ENCODE measurements at places on chromosomes 3 and 15. TPM values are rescaled to one million over a fixed set of nuclear protein-coding genes. Genes with fewer than 3 reads are reported as not detected.

Gene PLA1A
- polyA plus RNA-seq, result 8.5 TPM

Gene SEMA3B
- 75.2 TPM for polyA plus RNA-seq

Gene TMEM266
- 11.6 TPM for polyA plus RNA-seq

Gene TIMP4
- 0.99 TPM for polyA plus RNA-seq

GRCh38 chr3:195198426-195199346 lies 72.3 kb downstream of the XXYLT1 start:
- DNase-seq, result no peak

GRCh38 chr3:71784201-71784913 lies 591 bp downstream of the PROK2 start:
- DNase-seq, result no peak

- DNase-seq, result no peak
Observed at GRCh38 chr3:87145553-87145952, 81.6 kb upstream of the CHMP2B start.

GRCh38 chr3:159528251-159528895 lies 460.3 kb upstream of the IL12A start:
- DNase-seq, result no peak

DNA sequence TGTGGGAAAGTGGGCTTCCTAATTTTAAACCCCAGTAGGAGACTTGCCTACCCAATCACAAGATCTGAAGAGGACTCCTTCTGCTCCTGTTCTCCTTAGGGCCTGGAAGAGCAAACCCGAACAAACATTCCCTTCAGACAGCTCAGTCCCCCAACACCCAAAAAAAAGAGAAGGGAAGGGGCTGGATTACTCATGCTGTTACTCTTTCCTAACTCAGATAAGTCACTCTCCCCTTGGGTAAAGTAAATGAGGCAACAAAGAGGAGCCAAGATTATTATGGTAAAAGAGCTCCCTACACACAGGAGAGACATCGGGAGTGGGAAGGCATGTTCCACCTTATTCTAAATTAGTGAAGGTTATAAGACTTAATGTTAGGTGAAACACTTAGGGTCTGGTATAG lies 18.1 kb upstream of the LEKR1 start:
- no peak for DNase-seq

DNA sequence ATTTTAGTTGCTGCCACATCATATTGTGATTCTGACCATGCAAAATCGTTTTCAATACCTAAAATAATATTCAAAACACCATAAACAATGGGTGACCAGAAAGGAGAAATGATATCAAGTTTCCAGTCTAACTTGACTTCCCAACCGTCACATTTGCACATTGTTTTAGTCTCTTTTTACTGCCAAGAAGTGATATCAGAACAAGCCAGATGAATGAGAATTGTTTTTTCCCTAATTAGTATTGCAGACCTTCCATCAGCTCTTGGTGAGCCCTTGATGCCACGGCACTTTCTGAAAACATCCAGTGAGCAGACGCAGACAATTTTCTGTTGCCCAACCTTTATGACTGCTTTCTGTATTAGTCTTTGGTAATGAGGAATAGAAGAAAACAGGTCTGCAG lies 62.5 kb downstream of the SPATA16 start:
- no peak for DNase-seq

DNA sequence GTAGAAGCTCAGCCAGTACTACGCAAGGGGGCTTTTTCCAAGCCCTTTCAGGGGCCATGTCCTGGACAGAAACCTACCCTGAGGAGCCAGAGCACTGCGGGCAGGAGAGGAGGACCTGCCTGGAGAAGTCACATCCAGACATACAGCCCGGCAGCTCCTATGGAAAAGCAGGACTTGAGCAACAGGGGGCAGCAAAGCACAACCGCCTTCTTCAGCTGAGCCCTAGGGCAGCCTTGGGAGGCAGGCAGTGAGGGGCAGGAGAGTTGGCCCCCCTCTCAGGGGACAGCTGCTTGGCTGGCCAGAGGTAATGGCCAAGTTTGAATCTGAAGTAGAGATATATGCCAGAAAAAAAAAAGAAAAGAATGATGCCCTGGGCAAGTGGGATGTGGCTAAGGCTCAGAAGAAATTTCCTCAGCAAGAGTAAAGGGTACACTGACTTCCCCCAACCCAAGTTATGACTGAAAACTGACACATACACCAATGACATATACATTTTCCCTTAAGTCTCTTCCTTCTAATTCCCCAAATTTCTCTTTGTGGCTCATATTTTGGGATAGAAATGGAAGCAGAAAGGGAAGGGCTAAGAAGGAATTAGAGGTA lies 56.9 kb downstream of the CYP19A1 start:
- no peak for DNase-seq

- no peak for DNase-seq
Observed at GRCh38 chr15:94367726-94368535, 136.6 kb downstream of the MCTP2 start.

All from right renal cortex interstitium (tissue), 3 donors.